Right lobe of liver (tissue), 6 donors: ENCODE measurements at places on chromosomes 5 and 9. TPM values are rescaled to one million over a fixed set of nuclear protein-coding genes. Genes with fewer than 3 reads are reported as not detected.

- DNase-seq = no peak
These were observed 158.8 kb downstream of the CRB2 start for GRCh38 chr9:123514766-123515165.

Gene ADGRD2
- total RNA-seq = not detected

DNA sequence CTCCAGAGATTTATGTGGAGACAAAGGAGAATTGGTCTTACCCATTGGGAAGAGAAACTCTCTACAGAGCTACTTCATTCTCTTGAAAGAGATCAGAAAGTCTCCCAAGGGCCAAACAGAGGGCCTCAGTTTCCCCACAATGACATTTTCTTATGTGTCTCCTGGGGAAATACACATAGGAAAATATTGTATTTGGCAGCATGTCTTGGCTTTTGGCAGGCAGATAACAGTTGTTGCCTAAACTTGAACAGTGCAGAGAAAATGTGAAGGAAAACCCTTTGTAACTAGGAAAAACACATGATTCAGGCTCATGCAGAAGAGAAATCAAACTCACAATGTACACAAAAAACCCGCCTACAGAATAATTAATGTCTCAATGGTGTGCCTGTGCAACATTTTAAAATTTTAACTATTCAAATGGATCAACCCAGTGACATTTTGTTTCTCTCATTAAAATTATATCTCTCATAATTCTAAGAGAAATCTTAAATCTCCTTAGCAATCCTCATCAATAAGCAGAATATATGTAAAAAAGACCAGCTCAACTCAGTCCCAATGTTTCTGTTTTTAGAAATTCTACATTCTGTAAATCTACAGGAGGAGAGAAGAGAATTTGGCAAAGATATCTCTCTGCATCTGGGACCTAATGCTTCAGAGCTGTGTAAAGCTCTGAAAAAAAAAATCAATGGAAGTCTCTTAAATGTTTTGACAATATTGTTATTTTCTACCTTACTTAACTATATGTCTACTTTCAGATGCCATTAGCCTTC lies 205.1 kb downstream of the ADAMTSL1 start:
- no peak for DNase-seq

Gene KLHL3
- total RNA-seq = 8.5 TPM

GRCh38 chr5:102421647-102422046 lies 77.2 kb downstream of the SLCO6A1 start:
- peak; percentile 60 for DNase-seq

Gene HEMGN
- 2.9 TPM for total RNA-seq

DNA sequence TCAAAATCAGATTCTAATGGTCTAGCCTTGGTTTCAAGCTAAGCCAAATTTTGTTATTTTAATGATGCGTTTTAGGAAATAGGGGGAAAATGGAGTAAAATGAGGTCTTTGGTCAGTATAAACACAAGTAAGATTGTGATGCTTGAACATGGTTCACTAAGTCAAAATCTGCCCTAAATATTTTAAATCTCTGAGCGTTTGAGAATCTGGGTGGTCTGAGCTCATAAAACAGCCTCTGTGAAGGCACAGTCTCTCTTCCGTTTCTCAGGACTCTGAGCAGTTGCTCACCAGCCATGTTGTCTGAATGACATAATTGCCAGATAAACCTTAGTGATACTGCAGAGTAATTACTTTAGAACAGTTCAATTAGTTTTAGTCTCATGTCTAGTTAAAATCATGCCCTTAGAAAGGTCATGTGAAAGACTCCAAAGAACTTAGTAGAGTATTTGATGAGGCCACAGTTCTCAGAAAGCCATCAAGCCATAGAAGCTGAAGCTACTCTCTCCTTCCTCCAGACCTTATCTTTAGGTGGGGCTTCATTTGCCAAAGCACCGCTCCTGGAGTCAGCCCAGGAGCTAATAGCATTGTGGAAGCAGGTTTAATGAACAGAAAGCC lies 257.1 kb upstream of the MAP3K1 start:
- no peak for DNase-seq

DNA sequence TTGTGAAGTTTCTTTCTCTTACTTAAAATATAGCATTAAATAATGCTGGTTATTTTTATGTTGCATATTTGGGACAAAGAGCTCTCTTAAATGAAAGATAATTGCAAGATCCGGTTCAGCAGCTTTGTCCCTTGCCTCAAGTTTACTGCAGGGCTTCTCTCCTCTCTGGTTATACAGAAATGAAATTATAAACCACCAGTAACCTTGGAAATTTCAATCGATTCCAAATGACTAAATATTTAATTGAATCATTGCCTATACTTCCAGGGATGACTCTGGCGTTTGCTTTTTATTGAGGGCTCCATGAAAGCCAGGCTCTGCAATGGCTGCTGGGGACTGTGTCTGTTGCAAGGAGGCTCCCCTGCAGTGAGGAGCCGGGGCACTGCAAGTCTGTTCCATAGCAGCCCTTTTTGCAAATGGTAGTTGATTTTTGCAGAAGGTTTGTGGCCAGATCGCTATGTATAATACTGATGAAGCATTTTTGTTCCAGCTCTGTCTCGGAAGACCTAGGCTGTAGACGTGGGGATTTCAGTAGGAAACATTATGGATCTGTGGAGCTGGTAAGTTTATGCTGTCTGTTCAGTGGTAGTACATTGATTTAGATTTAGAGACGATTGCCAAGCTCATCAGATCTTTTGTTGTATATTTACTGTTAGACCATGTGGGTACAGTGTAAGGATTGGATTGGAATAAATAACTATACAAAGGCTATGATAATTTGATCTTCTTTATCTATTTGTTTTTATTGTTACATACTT lies at the start of gene GARNL3:
TSS of gene GARNL3 (plus strand) at position 313 of the 758 bp plus-strand sequence. CDS start at position 417, 104 bp downstream.
- DNase-seq = no peak

DNA sequence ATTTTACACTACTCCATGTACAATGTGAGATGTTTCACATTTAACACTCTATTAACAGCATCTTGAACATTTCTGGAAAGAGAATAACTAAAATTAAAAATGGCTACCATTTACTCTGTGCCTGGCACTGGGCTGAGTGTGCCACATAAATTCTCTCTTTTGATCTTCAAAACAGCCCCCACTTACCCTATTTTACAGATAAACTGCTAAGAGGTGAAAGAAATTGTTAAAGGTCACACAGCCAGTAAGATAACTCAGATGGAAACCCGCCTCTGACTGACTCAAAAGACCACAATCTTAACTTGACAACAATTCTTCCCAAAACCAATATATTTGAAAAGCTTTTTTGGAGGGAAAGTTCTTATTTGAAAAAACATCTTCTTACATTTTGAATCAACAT lies 97.3 kb downstream of the MAPKAP1 start:
- no peak for DNase-seq

DNA sequence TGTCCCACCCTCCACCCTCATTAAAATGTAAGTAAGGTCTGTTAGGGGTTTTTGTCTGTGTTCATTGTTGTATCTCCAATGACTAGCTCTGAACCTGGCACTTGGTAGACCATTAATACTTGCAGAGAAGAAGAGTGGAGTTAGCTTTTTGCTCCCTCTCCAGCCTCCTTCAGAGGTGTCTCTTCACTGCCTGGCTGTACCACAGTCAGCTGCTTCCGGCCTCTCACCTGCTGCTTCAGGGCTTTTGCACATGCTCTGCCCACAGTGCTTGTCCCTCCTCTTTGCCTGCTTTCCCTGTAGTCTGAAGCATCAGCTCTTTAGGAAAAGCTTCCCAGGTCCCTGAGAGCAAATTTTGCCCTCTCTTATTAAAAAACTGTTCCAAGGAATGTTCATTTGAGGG lies 83.6 kb downstream of the SNX24 start:
- no peak for DNase-seq

DNA sequence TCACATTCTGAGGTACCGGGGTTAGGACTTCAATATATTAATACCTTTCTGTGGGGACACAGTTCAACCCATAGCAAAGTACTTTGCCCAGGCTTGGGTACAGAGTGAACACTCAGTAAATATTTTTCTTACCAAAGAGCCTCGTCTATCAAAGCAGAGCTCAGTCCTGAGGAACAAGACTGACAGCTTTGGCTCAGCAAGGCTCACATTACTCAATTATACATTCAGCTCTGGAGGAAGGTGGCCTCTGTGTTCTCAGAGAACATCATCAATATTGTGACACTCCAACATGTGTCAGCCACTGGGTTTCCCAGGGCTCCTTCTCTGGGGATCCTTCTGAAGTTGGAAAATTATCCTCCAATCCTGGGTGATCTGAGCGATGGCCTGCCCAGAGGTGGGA lies 186.4 kb downstream of the NMUR2 start:
- no peak for DNase-seq

Gene PPP1R26
- 7.9 TPM for total RNA-seq

Gene NAIP
- 8.3 TPM for total RNA-seq

Gene CCL28
- 1.00 TPM for total RNA-seq

GRCh38 chr9:70477907-70478480 lies 63.5 kb upstream of the KLF9 start:
- no peak for DNase-seq

Gene RNF180
- 6.2 TPM for total RNA-seq

GRCh38 chr5:132737982-132738681 lies 786 bp upstream of the KIF3A start:
- DNase-seq = no peak

Gene IGIP
- 6.2 TPM for total RNA-seq

DNA sequence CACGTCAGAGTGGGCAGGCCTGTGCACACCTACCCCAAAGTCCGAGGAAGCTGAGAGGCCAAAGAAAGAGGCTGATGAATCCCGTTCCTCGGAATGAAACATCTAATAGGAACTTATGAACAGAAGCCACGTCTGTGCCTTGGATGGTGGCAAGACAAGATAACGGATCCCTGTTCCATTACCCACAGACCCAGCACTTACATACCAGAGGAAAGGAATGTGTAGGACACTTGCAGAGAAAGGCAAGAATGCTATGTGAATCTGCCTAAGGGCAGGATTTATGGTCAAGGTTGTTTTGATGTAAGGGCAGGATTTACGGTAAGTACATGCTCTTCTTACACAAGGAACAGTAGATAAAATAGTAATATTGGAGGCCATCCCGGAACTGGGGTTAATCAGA lies 93.2 kb downstream of the WDR41 start:
- DNase-seq = no peak
